Activated CD4-positive, alpha-beta T cell treated with anti-CD3 and anti-CD28 coated beads, Interleukin-2, amount 10 ng/mL, durations not matched to agents 24 days and 14 days (primary cell): ENCODE measurements at places on chromosomes 1 and 21. TPM values are rescaled to one million over a fixed set of nuclear protein-coding genes. Genes with fewer than 3 reads are reported as not detected.

The RNU1-4 gene
- 1,962 and 2,189 TPM in 2 replicates for total RNA-seq

The LAMC2 gene
- 0.05 and 0.07 TPM in 2 replicates for total RNA-seq

The GBP1 gene
- 36.9 and 38.3 TPM in 2 replicates for total RNA-seq

The DENND2C gene
- 0.12 and 0.21 TPM in 2 replicates for total RNA-seq

The STYXL2 gene
- not detected in 2 replicates for total RNA-seq

The OR6Y1 gene
- not detected in 2 replicates for total RNA-seq

The NBPF10 gene
- 3.2 TPM in 2 replicates for total RNA-seq

The GNL2 gene
- total RNA-seq = 109 and 110 TPM in 2 replicates

The LRRC42 gene
- 33.7 and 34.7 TPM in 2 replicates for total RNA-seq

The NEXN gene
- total RNA-seq = 0.44 and 0.64 TPM in 2 replicates

The SPATA1 gene
- 0.69 and 0.98 TPM in 2 replicates for total RNA-seq

The ZMYND12 gene
- 0.12 TPM in 1 of 2 replicates, not detected in the other for total RNA-seq

The CFHR3 gene
- not detected in 2 replicates for total RNA-seq

The TTC22 gene
- 1.6 TPM in 2 replicates for total RNA-seq

The NHLH2 gene
- total RNA-seq = not detected in 2 replicates

The ANGPTL1 gene
- total RNA-seq = not detected in 2 replicates

The HSD3B2 gene
- total RNA-seq = not detected in 2 replicates
